ENCODE measurements at places on chromosomes 2 and 18. TPM values are rescaled to one million over a fixed set of nuclear protein-coding genes. Genes with fewer than 3 reads are reported as not detected.

DNA sequence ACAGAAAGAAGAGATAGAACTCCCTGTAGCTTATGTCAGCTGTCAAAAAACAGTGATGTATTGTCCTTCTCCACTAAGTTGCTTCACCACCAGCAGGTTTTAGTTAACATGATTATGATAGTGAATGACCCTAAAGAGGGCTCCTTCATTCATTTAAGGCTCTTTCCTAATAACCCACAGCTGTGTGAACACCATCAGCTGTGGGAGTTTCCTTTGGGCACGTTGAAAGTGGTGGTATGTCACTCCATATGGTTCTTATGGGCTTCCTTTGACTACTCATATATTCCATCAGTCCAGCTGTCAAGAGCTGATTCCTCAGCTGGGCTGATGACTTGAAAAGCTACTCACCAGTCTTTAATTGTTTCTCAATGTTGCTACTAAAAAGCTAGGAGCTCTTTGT, 210.3 kb downstream of the UBE2E3 start:
- DNase-seq, result no peak

DNA sequence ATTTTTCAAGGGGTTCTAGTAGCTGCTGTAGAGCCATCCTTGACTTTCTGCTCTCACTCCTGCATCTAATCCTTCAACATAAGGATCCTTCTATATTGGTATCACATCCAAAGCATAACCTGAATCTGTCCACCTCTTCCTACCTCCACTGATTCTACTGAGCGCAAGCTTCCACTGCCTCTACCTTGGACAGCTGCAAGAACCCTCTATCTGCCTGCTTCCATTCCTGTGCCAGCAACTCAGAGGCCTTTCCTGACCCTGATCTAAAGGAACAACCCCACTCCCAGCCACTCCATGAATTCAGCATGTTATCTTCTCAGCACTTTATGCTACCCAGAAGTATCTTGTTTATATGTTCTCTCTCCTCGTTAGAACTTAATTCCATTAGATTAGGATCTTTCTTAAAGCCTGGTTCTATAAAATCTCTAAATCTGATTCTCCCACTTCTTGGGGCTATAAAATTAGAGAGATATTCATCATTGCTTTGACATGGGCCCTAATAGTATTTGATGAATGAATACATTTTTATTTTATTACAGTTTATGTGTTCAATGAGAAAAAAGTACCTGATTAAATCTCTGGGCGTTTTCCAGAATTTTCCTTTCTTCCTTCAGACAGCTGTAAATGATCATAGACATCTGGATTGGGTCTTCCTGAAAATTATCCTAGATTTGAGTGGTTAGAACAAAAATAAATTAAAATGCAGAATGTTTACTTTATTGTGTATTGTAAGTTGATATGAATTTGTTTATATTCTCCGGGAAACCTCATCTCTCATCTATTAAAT, 6.8 kb downstream of the STAT1 start:
- DNase-seq, result no peak

- no peak for DNase-seq
These were observed 41.3 kb downstream of the RRM2 start for GRCh38 chr2:10163498-10164486.

GRCh38 chr2:71419145-71419544, 34.2 kb upstream of the DYSF start:
- DNase-seq, result no peak

The RESP18 gene
- not detected for total RNA-seq
